Kidney tubule cell (primary cell): ENCODE measurements at places on chromosomes 13 and 19.

DNA sequence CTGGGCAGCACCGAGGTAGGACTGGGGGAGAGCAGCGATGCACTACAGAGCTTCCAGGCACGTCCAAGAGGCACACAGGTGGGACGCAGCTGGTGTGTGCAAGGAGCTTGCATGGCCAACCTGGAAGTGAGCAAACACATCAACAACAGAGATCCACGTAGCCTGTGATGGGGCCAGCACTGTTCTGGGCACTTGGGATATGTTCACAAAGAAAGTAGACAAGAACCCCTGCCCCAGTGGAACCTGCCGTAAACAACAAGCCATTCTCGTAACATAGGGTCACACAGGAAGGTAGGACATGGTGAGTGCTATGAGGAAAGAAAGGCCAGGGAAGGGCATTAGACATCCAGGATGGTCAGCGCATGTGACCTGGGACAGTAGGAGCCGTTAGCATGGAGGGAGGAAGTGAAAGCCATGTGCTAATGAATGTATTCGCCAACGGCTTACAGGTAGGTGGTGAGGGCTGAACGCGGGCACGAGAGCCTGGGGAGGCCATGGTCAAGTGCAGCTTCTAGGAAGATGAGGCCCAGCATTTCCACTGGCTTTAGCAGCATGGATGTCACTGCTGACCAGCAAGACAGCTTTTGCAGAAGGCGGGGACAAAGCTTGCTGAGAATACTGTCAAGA, 105.5 kb downstream of the TEX26 start:
- DNase-seq: no peak

DNA sequence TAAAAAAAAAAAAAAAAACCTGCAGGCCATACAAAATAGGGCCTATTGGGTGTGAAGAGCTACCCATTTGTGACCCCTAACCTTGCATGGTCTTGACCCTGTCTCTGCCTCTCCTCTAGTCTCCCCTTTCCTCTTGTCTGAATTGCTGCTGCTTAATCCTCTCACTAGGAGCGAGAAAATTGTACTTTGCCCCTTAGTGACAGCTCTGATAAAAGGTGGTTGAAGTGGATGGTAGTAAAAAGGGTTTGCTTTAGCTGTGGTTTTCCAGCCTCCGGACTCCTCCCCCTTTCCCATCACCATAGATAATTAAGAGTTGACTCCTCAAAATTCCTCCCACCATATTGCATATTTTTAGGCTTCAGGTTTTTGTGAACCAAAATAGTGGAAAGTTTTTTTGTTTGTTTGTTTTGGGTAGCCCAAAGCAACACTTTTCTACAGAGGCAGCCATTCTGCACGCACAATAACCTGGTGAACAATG, 23.5 kb downstream of the ACTN4 start:
- DNase-seq: no peak

DNA sequence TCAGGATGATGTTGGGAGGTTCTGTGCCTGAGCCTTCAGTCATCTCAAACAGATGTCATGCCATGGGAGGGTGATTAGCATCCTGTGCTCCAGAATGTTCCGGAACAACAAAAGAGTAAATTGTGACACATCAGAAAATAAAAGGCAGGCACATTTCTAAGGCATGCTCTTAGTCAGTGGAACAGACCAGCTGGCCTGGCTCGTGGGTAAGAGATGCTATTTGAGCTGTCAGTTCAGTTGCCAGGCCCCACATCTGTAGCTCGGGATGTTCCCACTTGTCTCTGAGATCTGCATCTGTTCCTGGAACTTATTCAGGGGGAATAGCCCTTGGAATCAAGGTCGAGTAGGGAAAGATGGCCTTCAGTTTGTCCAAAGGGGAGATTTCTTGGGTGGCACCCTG, 26.0 kb downstream of the OLFM4 start:
- DNase-seq: no peak

DNA sequence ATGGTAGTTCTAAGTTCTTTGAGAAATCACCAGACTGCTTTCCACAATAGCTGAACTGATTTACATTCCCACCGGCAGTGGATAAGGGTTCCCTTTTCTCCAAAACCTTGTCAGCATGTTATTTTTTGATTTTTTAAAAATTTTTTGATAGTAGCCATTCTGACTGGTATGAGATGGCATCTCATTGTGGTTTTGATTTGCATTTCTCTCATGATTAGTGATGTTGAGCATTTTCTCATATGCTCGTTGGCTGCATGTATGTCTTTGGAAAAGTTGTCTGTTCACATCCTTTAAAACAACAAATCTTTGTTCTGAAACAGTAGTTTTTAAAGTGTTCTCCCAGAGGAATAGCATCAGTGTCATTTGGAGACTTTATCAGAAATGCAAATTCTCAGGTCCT, 77.5 kb upstream of the POMP start:
- DNase-seq: no peak

DNA sequence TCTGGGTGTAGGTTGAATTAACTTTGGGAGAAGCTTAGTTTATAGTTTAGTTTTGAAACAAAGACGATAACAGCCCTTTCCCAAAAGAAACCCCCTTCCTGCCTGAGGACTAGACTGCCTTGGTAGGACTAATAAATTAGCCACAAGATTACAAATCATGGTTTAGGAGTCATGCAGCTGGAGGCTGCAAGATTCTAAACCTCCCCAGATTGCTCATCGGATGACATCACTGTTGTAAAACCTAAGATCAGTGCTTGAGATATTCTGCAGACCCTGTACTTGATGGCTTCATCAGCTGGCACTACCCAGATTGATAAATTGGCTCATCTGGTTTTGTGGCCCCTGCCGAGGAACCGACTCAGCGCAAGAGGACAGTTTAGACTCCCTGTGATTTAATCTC, 35.9 kb upstream of the MPHOSPH8 start:
- DNase-seq: peak; percentile 84

- peak; percentile 1 for DNase-seq
These were observed 43.1 kb downstream of the SLITRK1 start for GRCh38 chr13:83839146-83839545.

GRCh38 chr13:20073775-20074174, 87.1 kb downstream of the GJA3 start:
- no peak for DNase-seq

- no peak for DNase-seq
These were observed 42.9 kb upstream of the POMP start for GRCh38 chr13:28615916-28616446.

- DNase-seq: peak; percentile 39
These were observed 186.8 kb upstream of the TSC22D1 start for GRCh38 chr13:44762911-44763310.

DNA sequence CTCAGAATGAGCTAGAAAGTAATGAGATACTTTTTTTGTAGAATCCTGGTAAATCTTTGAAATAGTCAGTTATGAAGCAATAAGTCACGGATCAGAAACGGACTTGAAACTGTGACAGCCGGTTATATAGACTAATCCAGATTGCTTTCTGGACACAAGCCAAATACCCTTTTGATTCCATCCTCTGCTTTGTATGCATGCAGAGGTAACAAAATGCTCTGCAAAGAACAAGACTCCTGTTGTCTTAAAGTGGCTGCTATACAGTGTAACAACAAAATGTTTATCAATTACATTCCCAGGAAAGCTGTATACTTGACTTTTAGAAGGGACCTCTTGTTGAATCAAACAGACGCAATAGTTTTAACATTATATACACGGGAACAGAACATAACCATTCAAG, 66.5 kb upstream of the STARD13 start:
- no peak for DNase-seq

DNA sequence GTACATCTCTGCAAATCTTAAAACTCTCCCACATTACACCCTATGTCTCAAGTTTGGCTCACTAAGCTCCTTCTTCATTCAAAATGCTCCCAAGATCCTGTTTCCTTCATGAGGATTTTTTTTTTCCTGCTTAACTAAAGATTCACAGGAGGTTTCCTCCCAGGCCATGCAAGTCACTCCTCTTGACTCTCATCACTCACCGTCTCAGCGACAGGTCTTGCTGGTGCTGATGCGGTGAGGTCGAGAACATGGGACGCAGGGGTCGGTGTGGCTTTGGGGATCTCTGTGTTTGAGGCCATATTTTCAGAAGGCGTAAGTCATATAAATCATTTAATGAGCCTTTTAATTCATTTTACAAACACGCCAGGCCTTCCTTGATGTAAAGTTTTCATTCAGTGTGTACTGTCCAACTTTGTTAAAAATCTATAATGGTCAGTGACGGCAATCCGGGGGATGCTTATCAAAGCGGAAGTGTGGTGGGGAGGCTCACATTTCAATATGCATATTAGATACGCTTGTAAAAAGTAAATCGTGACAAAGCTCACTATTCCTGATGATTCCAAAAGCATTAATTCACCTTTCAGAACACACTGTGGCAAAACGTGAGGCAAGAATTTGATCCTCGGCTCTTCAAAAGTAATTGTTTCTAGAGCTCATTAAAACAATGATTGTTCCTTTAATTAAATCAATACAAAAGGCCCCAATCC, 20.4 kb downstream of the EFNB2 start:
- no peak for DNase-seq

DNA sequence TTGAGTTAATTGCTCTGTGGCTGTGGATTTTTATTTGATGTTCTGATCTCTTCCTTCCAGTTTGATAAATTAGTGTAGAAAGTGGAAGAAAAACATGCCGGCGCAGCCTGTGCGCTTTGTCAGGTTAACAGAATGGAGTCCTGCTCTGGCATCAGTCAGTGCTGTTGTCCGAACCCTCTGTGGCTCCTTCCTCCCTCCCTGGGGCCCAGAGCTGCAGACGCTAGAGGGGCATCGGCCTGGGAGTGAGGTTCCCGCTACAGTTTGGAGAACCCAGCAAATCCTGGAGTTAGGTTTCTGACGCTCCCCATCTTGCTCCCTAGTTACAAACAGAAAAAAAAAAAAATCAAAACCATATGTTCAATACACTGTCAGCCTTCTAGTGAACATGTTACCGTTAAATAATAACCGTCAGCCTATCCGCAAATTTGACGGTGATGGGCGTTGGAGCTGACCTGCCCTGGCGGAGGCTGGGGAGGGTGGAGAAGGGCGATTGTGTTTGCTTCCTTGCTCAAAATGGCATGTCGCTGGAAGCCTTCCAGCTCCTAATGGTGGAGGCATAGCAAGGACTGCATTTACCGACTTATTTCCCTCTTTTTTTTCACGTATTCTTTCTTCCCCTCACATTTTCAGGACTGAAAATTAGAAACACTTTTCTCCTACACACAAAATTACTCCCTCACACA, 13.6 kb downstream of the MBNL2 start:
- DNase-seq: peak; percentile 10

GRCh38 chr13:99565478-99566124, 64.3 kb downstream of the TM9SF2 start:
- DNase-seq: no peak

- DNase-seq: no peak
These were observed 10.0 kb upstream of the INSR start for GRCh38 chr19:7304200-7304599.

GRCh38 chr19:35134601-35135242, at the start of gene LGI4:
TSS of gene LGI4 (minus strand) at chr19:35135059. CDS start at chr19:35134680, 379 bp downstream.
- no peak for DNase-seq

GRCh38 chr13:74300162-74300561, 166.0 kb upstream of the KLF12 start:
- no peak for DNase-seq

DNA sequence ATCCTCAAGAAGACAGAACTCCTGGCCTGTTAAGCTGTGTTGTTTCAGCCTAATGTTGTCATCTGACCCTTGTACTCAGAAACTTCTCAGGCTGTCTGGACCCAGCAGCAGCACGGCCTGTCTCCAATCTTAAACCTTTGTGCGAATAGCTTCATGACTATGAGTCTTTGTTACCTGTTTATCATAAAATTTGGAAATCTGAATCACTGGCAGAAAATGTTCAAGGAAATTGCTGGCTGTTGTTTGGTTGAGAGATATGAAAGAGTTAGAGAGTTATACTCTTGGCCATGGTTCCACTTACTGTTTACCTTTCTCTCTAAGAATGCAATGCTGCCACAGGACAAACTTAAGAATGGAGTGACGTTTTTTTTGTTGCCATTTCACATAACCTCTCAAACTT, 59.6 kb downstream of the EFNB2 start:
- no peak for DNase-seq

DNA sequence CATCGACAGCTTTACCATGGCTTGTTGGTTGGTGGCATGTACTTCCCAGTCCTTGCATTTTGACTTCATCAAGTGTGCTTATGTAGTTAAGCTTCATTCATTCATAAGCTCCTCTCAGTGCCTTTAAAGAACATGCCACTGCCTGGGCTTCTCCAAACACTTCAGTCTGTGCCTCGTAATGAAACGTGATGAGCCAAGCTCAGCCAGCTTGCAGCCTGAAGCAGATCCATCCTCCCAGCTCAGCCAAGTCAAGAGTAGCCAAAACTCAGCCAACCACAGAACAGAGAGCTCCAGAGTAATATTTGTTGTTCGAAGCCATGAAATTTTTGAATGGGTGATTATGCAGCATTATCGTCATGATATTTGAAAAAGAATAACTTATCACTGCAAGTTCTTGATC, 989.7 kb downstream of the EFNB2 start:
- no peak for DNase-seq

DNA sequence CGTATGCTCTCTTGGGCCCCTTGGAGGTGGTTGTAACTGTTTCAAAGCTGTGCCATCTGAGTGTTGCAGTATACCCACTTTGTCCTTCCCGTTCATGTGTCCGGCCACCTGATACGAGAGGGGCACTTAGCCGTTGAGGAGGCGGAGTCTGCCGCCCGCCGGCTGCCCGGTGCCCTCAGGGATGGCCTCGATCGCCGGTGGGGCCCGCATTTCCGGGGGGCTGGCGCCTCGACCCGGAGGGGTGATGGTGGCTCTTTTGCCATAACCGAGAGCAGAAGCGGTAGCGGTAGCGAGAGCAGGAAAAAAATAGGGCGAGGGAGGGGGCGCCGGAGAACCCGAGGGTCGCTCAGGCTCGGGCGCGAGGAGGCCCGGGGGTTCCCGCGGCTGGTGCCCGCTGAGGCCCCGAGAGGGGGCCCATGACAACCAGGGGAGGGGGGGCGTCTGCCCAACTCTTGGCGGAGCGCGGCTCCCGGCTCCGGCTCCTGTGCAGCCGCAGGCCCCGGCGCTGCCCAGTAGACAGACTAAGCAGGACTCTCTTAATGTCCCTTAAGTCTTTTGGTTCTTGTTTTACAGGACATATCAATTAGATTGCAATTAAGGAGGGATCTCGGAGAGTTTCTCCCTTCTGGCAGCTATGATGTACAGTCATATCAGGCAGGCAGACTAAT, 342.7 kb upstream of the SGCG start:
- peak; percentile 23 for DNase-seq

DNA sequence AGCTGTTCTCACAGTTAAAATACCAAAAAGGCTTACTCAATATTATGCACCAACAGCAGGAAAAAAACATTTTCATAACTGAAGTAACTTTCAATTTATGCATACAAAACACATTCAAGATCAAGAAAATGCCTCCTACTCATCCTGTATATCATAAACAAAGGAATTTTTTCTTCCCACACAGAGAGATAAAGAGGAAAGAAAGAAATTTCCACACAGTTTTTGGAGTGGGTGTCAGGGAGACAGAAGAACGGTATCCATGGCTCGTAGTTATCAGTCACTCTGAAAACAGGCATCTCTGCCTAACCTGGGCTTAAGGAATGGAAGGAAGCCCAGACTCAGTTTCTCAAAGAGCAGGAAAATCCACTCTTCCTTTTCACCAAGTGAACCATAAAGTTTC, 92.4 kb upstream of the SIAH3 start:
- no peak for DNase-seq
